CD14-positive monocyte (primary cell): ENCODE measurements at places on chromosomes 1 and 21.
A peak's percentile ranks its signal among the peaks of the same experiment; 100 is the strongest.

GRCh38 chr1:74641876-74642275, 31.7 kb downstream of the ERICH3 start:
- no peak overlapping the region for H3K27ac ChIP-seq
- no peak for DNase-seq
- H3K4me3 ChIP-seq, result no peak overlapping the region
- H3K36me3 ChIP-seq, result no peaks in the 10 kb centered on the region

GRCh38 chr1:29830383-29830782, 594.1 kb downstream of the PTPRU start:
- no peak for DNase-seq
- H3K4me3 ChIP-seq, result no peak overlapping the region
- H3K4me1 ChIP-seq, result no peaks in the 10 kb centered on the region
- H3K36me3 ChIP-seq, result no peaks in the 10 kb centered on the region
- no peaks in the 10 kb centered on the region for H3K27me3 ChIP-seq

GRCh38 chr21:19276665-19277064, 873.1 kb upstream of the TMPRSS15 start:
- H3K36me3 ChIP-seq, result no peaks in the 10 kb centered on the region
- H3K4me1 ChIP-seq, result no peaks in the 10 kb centered on the region
- H3K4me3 ChIP-seq, result no peak overlapping the region
- DNase-seq, result no peak
- H3K27ac ChIP-seq, result no peak overlapping the region

DNA sequence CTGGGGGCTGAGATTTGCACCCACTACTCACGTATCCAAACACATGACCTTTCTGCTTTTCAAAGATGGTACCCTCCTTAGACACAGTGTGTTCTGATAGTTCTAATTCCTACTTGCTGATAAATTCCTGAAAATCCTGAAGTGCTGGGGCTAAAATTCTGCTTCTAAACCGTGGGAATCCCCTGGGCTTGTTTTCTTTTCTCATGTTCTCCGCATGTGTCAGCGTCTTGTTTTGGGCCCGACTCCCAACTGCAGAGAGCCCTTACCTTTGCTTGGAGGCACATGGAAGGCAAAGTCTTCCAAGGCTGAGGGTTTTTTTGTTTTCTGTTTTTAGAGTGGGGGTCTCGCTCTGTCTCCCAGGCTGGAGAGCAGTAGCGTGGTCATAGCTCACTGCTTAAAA, 27.2 kb downstream of the PSMG1 start:
- no peak overlapping the region for H3K4me3 ChIP-seq
- DNase-seq, result no peak
- no peaks in the 10 kb centered on the region for H3K27me3 ChIP-seq
- H3K4me1 ChIP-seq, result peaks cover 11% of the 10 kb centered on the region

- peaks cover 31% of the 10 kb centered on the region for H3K27me3 ChIP-seq
- no peak overlapping the region for H3K27ac ChIP-seq
- H3K4me1 ChIP-seq, result peaks cover 6% of the 10 kb centered on the region
- no peak for DNase-seq
- peak overlapping the region; percentile 73 for H3K4me3 ChIP-seq
- no peaks in the 10 kb centered on the region for H3K36me3 ChIP-seq
These were observed 361 bp downstream of the DDAH1 start for GRCh38 chr1:85464497-85465098.

- peaks cover 35% of the 10 kb centered on the region for H3K36me3 ChIP-seq
- no peak for DNase-seq
- H3K27me3 ChIP-seq, result no peaks in the 10 kb centered on the region
- H3K4me3 ChIP-seq, result no peak overlapping the region
These were observed 10.3 kb downstream of the AHCTF1 start for GRCh38 chr1:246921481-246921880.

DNA sequence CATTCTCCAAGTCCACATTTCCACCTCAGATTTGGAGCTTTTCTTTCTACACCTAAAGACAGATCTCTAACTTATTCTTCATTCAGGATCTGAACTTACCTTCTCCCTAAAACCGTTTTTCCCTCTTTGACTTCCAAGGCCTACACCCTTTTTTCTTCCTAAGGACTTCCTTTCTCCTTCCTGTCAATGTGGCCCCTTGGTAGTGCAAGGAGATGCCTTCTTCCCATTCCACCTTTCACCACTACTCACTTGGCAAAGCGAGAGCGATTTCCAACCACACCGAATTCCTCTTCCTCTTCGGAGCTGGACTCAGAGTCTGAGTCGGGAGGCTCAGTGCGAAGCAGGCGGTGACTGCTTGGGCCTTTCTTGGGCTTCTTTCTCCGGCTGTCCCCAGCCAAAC, 1.3 kb downstream of the EFCAB14 start:
- H3K27ac ChIP-seq, result peak overlapping the region; percentile 91
- peak; percentile 8 for DNase-seq
- peaks cover 27% of the 10 kb centered on the region for H3K4me1 ChIP-seq
- H3K27me3 ChIP-seq, result no peaks in the 10 kb centered on the region

DNA sequence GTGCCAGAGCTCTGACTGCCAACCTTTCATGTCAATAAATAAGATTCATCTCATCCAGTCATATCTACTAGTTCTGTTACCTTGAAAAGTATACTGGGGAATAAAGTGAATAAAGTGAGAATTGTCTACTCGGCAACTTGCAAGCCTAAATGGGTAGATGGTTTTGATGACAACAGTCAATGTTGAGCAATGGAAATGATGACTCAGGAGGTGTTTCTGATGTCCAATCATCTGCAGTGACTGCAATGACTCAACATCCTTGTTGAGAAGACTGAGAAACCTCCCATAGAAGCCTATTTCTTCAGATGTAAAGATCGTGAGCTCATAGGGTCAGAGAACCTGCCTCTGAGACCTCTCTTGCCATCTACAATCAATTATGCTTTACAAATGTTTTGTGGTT, 276.4 kb downstream of the SPATA17 start:
- H3K4me1 ChIP-seq, result no peaks in the 10 kb centered on the region
- H3K4me3 ChIP-seq, result no peak overlapping the region
- H3K27me3 ChIP-seq, result no peaks in the 10 kb centered on the region

GRCh38 chr1:240086726-240087125, 5.0 kb upstream of the FMN2 start:
- H3K36me3 ChIP-seq, result no peaks in the 10 kb centered on the region
- H3K4me1 ChIP-seq, result no peaks in the 10 kb centered on the region
- H3K27ac ChIP-seq, result no peak overlapping the region
- no peak for DNase-seq
- H3K4me3 ChIP-seq, result no peak overlapping the region
